ENCODE measurements at places on chromosomes 11 and 22.

DNA sequence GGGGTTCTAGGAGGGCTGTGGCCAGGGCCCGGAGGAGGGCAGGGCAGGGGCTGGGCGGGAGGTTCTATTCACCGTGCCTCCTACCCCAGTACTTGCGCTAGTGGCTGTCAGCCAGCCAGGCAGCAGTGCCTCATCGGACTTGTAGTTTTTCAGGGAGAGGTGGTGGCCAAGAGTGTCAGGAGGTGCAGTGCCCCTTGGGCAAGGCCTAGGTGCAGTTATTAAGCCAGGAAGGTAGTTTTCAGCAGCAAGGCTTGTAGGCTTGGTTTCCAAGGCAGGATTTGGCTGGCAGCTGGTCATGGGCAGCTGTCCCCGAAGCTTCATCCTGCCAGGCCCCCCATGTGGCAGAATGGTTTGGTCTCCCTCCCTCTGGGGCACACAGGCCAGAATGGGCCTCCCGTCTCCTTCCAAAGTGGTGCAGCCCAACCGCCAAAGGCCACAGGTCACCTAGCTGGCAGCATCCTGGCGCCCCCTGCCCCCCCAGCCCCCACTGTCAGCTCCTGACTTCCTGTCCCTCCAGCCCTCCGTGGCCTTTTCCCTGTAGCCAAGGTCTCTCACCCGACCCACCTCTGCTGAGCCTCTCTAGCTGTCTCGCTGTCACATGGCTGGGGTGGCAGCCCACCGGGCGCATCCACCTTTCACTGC is 8.5 kb downstream of the CCDC88B start:
- DNase-seq = no peak

DNA sequence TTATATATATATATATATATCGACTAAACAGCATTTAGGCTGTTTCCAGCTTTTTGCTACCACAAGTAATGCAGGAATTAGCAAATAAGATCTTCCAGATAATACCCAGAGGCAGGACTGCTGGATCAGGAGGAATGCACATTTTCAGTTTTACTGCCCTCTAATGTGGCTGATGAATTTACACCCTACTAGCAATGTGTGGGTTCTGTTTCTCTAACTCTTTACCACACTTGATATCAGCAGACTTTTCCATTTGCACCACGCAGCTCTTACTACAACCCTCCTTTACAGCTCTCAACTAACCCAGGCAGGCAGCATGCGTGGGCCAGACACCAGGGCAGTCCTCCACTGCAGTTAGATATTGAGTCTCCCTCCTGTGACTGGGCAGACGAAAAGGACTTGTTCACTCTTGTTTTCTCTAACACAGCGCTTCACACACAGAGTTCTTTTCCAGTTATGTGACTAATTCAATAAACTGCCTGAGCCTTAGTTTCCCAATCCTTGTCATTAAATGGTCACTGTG is 67.7 kb downstream of the IGLL5 start:
- DNase-seq = no peak

DNA sequence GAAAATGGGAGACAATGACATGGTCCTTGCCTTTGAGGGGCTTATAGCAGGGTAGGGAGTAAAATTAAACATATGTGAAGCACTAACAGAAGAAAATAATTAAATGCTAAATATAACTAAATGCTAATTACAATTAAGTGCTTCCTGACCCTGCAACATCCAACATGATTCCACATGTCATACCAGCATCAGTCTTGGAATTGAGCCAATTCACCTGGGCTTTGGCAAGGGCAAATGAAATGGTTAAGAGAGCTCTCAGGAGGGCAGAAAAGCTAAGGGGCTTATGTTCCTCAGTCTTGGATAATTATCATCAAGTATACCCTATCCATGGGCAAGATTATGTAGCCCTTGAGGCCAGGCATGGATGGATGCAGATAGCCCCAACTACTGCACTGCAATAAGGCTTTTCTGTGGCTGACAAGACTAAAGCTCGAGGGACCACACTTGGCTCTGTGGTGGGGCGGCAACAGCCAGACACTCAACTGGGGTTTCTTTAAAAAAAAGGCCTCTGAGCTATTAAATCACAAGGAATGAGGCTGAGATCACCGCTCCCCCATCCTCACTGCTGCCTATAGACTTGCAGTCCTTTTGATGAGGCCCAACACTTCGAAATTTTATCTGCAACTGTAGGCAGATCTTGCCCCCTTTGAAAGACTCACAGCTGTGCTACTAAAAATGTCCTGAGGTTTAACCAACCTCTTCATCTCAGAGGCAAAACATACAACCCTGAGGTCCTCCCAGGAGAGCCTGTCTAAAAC is 39.0 kb downstream of the IL18BP start:
- DNase-seq = no peak

- DNase-seq = no peak
These were observed 62.9 kb downstream of the CYB5R2 start for GRCh38 chr11:7610393-7610792.

DNA sequence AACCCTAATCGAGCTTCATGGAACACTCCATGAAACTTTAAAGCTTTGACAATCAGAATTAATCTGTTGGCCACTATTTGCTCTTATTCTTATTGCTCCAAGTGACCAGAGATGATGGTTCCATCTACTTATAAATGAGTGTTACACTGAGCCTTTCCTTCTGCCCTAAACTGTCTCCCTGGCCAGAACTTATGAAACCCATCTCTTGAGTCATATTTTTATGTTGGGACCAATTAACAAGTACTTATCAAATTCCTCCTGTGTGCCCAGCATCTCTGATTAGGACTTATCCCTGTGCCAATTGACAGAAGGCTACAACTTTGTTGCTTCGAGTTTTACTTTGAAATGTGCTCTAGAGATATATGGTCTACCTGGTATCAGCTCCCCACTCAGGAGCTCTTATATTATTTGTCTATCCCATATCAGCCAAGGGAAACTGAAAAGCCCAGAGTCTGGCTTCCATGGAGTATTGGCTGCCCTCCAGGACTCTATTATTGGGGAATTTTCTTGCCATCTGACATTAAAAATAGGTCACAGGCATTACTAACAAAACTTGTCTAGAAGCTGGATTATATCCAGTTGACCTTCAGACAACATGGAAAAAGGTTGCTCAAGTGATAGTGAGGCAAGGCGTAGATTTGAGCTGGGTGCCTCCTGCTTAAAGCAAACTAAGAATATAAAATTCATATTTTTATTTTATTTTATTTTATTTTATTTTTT is 8.8 kb downstream of the KREMEN1 start:
- DNase-seq = no peak

GRCh38 chr11:9633679-9634078 is 30.2 kb upstream of the SWAP70 start:
- no peak for DNase-seq

DNA sequence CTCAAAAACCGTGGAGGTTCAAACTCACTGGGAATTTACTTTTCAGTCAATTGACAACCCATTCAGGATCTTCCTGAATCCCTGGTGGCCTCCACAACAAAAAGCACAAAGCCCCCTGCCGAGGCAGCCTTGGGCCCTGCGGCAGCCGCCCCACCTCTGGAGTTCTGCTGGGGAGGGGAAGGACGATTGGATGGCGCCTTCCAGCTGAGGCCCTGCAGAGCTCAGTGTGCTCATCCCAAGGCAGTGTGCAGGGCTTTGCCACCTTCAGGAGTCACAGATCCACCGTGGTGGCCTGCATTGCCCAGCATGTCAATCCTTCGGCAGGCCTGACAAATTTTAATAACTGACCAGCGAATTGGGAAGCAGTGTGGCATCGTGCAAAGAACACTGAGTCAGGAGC is 7.4 kb downstream of the ZFTA start:
- DNase-seq = no peak

- DNase-seq = no peak
These were observed 127.5 kb downstream of the APIP start for GRCh38 chr11:34788642-34789041.

- DNase-seq = no peak
These were observed 78.1 kb downstream of the TP53I11 start for GRCh38 chr11:44872556-44872955.

DNA sequence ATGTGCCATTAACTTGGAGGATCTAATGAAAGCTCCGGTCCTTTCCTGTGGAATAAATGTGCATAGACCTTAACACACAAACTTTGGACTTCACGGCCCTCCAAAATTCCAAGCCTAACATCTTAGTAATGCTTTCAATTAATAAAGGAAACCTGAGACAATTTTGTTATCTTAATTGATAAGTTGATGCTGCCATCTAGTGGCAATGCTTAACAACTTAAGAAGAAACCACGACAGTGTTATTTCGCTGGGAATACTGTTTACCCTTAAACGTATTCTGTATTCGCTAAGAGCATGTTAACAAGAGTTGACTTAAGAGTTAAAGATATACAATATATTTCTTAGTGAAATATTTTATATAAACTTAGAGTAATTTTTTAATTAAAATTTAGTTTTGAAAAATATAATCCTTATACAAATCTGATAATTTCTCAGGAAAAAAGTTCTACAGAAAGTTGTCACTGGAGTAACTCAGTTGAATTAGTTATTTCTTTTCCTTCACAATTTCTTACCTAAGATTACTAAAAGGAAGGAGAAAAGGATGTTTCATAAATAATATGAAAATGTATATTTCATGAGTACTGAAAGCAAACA is 35.0 kb upstream of the OR9G4 start:
- DNase-seq = peak; percentile 26

- DNase-seq = no peak
These were observed 122.3 kb upstream of the SNX19 start for GRCh38 chr11:131038597-131038996.

- DNase-seq = no peak
These were observed 561.9 kb upstream of the ANO5 start for GRCh38 chr11:21630934-21631478.

- DNase-seq = no peak
These were observed 328.3 kb upstream of the NARS2 start for GRCh38 chr11:78902771-78903507.

- no peak for DNase-seq
These were observed 6.0 kb upstream of the TMEM123 start for GRCh38 chr11:102458548-102458947.

GRCh38 chr11:14357881-14358728 is 878 bp downstream of the RRAS2 start:
- DNase-seq = peak; percentile 55

- DNase-seq = no peak
These were observed 15.4 kb upstream of the MPPED1 start for GRCh38 chr22:43396321-43396933.

DNA sequence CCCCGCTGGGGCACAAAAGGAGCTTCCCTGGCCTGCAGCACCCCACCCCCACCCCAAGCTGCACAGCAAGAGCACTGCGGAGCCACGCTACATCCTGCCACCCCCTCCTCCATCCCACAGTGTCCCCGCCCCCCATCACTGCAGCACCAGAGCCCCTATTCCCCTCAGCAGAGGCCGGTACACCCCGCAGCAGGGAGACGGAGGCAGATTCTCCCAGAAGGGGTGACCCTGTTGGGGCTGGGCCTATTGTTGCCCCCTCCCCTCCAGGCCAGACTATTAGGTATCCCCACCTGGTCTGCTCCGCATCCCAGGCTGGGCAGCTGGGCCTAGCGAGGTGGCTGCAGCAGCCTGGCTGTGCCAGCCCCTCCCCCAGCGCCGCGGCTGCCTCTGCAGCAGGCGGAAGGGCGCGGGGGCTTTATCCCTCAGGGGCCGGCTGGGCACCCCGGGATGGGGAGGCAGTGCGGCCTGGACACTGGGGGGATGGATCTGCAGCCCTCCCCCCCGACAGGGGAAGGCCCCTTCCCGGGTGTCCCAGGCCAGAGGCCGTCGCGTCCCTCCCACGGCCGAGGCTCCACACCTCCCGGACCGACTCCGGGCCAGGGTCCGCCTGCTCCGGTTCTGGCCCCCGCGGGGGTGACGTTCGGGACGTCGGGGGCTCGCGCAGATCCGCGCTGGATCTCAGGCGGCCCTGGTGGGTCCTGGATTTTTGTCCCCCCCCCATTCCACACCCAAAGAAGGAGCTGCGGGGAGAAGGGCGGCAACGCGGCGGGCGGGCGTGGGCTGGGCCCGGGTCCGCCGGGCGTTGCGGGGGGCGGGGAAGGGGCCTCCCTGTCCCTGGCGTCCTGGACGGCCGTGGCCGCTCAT is 943 bp downstream of the DUSP8 start:
- DNase-seq = no peak

GRCh38 chr11:705646-706438 is at the start of gene EPS8L2:
TSS of gene EPS8L2 (plus strand) at chr11:706231. CDS start at chr11:709408, 3,177 bp downstream.
- no peak for DNase-seq

GRCh38 chr11:65906602-65907001 is 6.4 kb upstream of the FOSL1 start:
- DNase-seq = no peak

GRCh38 chr11:45145379-45146071 is 914 bp upstream of the PRDM11 start:
- no peak for DNase-seq

DNA sequence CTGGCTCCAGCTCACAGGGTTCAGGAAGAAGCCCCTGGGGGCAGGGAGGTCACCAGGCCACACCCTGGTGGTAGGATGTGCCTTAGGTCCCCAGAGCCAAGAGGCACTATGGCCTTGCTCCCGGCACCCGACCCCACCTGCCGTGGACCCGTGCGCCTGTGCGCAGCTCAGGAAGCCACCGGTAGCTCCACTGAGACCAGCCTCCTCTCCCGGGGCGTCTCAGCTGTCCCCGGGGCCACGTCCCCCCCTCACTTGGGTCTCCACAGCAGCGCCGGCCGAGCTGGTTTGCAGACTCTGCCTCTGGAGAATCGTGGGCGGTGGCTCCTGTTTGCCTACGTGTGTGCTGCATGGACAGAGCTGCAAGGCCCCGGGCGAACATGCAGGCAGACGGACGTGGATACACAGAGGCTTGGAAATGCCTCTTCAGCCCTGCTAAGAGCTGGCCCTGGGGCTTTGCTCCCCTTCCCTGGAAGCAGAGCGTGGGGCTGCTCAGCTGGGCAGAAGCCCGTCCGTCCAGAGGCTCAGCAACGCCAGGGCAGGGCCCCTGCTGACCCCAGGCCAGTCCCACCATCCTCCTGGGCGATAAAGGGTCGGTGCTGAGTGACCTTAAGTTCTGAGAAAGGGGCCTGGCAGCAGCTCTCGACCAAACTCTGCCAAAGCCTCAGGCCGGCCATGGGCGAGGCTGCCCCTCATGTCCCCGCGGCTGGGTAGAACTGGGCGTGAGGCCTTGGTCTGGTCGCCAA is 15.3 kb upstream of the MUC5B start:
- DNase-seq = no peak

DNA sequence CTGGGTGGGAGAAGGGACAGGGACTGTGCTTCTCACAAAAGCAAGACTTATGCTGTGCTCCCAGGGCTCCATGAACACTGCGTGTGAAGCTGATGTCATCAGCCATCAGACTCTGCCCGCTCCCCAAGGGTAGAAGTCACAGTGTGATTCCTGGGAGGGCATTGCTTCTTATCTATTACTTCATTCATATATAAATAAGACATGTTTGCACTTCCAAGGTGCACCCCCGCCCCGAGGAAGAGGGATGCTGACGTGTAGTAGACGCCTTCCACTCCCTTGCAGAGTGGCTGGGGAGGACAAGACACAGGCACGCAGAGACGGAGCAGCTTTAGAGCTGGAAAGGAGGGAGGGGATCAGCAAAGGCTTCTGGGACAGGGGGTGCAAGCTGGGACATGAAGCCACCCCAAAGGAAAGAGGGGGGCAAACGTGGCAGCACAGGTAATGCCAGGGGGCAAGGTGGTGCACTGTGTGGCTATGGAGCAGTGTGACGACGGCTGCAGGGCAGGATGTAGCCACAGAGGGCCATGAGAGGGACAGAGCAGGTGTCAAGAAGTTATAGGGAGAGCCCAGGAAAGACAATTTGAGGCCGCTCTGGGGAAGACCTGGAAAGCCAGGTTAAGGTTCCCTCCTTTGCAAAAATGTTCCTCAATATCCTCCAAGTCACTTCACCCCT is 558.5 kb downstream of the MN1 start:
- DNase-seq = no peak

All from right renal pelvis (tissue), 4 donors.